ENCODE measurements at places on chromosomes 6 and 20.
A peak's percentile ranks its signal among the peaks of the same experiment; 100 is the strongest.

GRCh38 chr6:10695086-10695657 is 400 bp downstream of the PAK1IP1 start:
- DNase-seq: no peak

DNA sequence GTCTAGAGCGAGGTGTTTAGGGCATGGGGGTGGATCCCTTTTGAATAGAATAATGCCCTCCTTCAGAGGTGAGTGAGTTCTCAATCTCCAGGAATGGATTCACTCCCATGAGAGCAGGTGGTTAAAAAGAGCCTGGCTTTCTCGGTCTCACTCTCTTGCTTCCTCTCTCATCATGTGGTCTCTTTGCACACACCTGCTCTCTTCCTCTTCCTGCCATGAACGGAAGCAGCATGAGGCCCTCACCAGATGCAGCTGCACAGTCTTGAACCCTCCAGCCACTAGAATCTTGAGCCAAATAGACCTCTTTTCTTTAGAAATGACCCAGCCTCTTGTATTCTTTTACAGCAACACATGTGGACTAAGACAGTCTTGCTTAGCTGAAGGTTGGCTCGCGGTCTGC is 119.3 kb downstream of the BMP7 start:
- no peak for DNase-seq

DNA sequence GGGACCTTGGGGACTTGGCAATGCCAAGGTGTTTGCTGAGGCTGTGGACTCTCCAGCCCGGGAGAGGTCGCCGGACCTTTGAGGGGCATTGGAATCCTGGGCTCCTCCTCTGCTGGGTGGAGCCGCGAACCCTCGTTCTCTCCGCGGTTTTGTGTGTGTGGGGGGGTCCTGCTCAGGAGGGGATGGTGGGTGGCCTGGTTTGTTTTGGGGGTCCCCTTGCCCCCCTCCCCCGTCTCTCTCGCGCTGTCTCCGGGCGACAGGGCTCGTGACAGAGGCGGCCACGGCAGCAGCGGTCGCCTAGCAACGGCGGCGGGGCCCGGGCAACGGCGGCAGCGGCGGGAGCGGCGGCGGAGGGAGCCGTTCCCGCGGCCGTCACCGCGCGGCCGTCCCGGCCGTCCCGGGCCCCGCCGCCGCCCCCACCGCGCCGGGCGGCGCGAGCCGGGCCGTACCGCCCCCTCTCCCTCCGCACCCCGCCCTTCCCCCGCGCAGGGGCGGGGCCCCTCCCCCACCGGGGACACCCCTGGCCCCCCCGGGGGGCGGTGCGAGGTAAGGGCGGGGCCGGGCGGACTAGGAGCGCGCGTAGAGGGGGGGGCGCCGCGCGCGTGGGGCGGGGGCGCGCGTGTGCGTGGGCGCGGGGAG is 7.8 kb downstream of the SYNGAP1 start:
- DNase-seq: no peak

GRCh38 chr6:144008120-144008811 is at the start of gene PLAGL1:
Gene PLAGL1, minus strand, starts transcription at chr6:144008259. Its CDS starts 60,123 bp downstream, at chr6:143948136.
- DNase-seq: peak; percentile 14

DNA sequence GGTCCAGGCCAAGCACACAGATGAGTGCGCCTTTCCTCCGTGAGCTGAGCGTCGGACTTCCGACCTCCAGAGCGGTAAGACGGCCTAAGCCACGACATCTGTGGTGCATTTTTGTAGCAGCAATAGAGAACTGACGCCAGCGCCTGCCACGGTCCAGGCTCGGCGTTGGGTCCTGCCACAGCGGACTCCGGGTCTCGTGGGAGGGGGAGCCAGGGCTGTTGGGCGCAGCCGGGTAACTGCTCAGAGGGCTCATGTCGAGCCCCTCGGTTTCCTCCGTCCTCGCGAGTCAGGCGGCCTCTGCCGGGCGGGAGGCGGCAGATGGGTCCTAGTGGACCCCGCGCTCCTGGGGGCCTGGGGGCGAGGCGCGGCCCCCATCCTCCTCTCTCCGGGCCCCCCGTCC is 216.1 kb downstream of the QKI start:
- no peak for DNase-seq

- DNase-seq: no peak
Observed at GRCh38 chr6:119274197-119274595, 75.4 kb downstream of the MAN1A1 start.

GRCh38 chr20:17969278-17969883 is 563 bp downstream of the MGME1 start:
- DNase-seq: peak; percentile 52

DNA sequence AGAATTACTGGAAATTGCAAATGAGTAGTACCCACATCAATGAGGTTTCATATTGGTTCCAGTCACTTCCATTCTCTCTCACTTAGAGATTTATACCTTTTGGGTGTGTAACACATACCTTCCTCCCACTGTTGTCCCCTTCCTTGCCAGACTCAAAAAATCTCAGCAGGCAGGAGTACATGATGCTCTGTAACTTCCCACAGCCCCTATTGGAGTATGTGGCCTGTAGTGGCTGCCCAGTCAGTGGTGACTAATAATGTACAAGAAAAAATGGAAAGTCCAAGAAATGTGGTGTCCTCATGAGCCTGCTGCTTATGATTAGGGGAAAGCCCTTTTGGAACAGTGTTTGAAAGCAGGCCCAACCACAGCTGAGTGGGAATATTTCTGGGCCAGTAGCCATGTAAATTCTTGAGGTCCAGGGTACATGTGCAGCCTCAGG is 312.0 kb downstream of the ZFAND3 start:
- peak; percentile 59 for DNase-seq

DNA sequence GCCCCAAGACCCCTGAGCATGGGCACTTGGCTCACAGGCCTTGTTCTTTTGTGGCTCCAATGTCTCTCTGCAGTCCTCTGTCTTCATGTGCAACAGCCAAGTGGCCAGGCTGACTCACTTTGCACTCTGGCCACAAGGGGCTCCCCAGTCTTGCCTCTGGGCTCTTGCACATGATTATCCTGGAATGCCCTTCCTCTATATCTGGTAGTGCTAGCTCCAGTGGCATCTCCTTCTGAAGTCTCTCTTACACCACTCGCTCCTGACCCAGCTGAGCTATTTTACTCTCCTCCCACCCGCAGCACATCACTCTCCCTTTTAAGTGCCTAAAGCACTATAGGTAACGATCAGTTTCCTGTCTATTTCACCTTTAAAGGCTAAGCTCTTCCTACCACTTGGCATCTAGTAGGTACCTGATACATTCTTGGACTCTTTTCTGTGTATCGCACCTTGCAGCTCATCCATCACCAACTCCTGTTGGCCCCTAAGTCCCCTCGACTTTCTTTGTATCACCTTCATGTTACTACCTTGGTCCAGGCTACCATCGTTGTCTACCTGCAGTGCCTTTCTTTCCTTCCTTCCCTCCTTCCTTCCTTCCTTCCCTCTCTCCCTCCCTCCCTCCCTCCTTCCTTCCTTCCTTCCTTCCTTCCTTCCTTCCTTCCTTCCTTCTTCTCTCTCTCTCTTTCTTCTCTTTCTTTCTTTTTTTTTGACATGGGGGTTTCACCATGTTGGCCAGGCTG is 211.9 kb upstream of the RNF24 start:
- no peak for DNase-seq

GRCh38 chr6:41445261-41445660 is 100.9 kb upstream of the FOXP4 start:
- DNase-seq: no peak

- DNase-seq: peak; percentile 49
Observed at GRCh38 chr6:138588805-138589434, 89.6 kb upstream of the NHSL1 start.

DNA sequence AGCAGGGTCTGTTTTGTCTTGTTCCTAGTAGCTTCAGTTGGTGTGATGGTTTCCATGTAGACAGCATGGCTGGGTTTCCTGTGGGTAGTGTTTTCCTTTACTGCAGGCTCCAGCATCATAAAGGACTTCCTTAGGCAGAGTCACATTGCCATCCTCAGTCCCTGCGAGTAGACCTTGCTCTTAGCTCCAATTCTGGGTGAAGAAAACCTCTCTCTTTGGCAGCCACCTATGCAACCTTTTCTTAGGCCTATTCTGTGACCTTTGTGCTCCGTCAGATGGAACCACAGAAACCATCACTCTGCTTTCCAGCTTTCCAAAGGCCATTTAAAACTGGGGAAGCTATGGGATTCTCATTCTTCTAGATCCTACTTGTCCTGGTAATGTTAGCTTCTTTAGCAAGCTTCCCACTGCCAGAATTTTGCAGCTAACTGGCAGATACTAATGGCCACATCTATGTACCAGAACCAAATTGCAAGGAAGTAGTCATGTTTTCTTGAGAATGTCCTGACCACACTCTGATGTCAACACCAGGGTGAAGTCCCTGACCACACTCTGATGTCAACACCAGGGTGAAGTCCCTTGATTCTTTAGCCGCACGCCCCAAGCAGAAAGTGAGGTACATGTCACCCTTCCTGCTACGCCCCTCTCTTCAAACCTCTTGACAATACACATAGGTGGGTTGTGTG is 646.6 kb upstream of the HS3ST5 start:
- DNase-seq: no peak

DNA sequence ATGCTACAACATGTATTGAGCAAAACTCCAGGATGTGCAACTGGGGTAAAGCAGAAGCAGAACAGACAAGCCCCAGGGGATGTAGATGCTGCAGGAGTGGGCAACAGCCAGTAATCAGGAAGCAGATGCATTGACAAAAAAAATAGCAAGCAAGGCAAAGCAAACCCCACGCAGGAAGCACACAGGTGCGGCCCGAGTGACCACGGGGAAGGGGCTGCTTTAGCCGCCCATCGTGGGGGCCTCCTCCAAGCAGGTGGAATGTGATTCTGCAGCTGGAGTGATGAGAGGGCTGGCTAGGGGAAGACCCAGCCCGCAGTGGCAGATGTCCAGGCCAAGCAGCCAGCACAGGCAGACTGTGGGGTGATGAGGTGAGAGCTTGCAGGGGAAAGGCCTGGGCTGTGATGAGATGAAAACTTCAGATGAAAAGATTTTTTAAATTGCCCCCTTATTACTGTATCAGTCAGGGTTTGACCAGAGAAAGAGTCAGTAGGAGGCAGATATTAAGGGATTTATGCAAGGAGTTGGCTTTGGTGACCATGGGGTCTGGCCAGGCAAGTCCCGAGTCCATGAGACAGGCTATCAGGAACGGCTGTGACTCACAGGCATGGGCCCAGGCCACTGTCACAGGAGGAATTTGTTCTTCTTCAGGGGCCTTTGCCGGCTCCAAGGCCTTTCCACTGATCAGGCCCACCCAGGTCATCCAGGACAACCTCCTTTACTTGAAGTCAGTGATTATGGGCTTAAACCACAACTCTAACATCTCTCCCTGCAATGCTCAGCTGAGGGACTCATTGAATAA is 207.6 kb downstream of the ANKRD60 start:
- no peak for DNase-seq

GRCh38 chr6:157427969-157428368 is 47.0 kb downstream of the ZDHHC14 start:
- DNase-seq: no peak

- DNase-seq: no peak
Observed at GRCh38 chr20:8670893-8671215, 398.0 kb upstream of the PLCB4 start.

GRCh38 chr20:60402189-60403058 is 444.2 kb downstream of the CDH26 start:
- no peak for DNase-seq

GRCh38 chr6:107019047-107019446 is 9.0 kb upstream of the MTRES1 start:
- no peak for DNase-seq

GRCh38 chr6:130547723-130548122 is 181.9 kb downstream of the TMEM200A start:
- DNase-seq: no peak

- DNase-seq: peak; percentile 19
Observed at GRCh38 chr20:3753098-3753497, 14.5 kb downstream of the ADISSP start.

DNA sequence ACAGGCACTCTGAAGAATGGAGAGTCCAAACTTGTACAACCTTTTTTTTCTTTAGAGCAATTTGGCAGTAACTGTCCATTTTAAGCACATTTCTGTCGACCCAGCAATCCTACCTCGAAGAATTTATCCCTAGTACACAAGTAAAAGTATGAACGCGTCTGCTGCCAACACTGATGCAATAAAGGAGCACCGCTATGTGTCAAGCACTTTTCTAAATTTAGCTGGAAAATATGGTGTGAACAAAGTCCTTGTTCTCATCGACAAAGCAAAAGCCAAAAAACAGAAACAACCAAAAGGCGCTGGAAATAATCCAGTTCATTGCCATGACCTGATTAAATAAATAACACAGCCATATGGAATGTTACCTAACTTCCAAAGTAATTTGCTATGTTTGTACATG is 1.1 kb downstream of the DPM1 start:
- DNase-seq: no peak

DNA sequence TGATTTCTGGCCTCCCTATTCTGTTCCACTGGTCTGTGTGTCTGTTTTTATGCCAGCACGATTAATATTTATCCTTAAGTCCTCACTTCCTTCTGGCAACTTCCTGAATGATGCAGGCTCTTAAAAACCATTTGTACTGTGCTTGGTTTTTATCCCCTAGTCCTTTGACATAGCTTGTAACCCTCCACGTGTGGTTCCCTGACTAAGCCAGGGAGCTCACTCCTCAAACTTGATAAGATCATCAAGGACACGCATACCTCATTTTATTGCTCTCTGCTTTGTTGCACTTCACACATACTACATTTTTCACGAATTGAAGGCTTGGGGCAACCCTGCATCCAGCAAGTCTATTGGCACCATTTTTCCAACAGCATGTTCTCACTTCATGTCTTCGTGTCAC is 166.4 kb upstream of the UST start:
- DNase-seq: no peak

DNA sequence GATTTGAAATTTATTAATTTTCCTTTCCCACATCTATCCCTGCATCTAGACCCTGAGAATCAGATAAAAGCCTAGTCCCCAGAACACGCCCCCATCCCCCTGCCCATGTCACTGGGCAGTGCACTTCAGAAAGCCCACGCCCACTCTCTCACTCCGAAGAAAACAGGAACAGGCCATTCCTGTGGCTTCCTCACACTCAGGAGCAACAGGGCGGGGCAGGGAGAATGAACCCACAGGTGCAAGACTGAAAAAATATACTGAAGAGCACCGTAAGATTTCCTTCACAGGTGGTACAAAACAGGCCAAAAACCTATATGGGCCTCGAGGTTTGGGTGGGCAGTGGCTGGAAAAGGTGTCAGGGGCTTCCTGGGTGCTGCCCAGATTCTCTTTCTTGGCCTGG is 3.4 kb downstream of the OXT start:
- no peak for DNase-seq

DNA sequence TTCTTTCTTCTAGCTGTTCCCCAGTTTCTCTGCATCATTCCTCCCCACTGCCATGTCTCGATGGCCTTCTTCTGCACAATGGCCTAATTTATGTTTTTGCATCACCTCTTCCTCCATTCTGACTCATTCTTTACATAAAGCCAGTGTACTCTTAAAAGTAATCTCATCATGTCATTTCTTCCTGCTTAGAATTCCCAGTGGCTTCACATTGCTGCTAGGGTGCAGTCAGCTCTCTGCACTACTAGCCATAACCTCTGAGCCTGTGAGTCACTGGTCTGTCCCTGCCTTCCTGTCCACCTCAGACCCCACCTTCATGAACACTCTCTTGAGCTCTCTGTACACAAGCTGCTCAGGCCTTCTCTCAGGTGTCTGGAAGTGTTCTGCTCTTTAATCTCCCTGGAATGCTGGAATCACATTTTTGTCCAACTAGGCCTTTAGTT is 24.1 kb upstream of the TRIM27 start:
- DNase-seq: no peak

GRCh38 chr20:62405108-62405980 is 1.7 kb downstream of the CABLES2 start:
- DNase-seq: no peak

Data from HS-27A (cell line).